ENCODE measurements at places on chromosomes 6 and 20.

GRCh38 chr6:134343066-134343465, 25.2 kb upstream of the SGK1 start:
- no peak for DNase-seq

DNA sequence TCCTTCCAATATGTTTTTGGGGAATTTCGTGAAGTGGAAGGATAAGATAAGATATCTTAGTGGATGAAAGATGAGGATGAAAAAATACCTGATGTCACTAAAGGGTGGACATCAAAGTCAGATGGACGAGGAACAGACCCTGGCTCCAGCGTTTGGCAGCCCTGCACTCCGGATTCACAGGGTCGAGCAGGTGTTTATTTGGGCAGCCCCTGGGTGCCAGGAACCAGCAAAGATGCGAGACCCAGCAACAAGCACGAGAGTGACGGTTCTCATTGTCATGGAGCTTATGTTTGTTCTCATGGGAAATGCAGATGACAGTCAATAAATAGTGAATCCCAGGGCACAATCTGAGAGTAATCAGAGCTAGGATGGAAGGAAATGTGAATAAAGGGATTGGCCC, 131.1 kb downstream of the PHACTR3 start:
- DNase-seq, result no peak

DNA sequence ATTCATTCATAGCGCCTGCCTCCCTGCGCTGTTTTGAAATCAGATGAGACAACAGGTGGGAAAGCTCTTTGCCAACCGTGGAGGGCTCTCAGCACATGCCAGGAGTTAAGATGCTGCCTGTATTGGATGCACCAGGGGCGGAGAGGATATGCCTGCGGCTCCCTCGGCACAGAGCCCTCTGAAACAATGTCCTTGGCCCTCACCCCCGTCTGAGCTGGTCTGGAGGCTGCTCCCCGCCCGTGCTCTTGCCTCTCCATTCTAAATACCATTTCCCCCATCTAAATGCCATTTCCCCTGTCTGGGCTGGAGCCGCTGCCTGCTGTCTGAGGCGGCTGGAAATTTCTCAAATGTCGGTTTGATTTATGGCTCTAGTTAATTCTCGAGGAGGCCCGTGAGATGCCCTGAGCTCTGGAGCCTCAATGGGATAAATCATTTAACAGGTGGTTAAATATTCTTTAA, 50.8 kb upstream of the MLN start:
- DNase-seq, result peak; percentile 24

DNA sequence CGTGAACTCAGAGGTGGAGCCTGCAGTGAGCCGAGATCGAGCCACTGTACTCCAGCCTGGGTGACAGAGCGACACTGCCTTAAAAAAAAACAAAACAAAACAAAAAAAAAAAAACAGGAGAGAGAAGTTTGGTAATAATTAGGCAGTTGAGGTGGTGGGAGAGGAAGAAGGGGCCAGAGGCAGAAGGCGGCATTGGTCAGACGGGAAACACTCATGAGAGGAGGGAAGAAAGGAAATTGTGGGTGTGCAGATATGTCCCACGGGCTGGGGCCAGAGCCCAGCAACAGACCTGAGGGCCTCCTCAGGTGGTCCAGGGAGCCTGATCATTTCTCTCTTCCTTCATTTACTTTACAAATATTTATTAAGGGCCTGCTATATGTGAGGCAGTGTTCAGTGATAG, 20.0 kb downstream of the SULF2 start:
- no peak for DNase-seq

DNA sequence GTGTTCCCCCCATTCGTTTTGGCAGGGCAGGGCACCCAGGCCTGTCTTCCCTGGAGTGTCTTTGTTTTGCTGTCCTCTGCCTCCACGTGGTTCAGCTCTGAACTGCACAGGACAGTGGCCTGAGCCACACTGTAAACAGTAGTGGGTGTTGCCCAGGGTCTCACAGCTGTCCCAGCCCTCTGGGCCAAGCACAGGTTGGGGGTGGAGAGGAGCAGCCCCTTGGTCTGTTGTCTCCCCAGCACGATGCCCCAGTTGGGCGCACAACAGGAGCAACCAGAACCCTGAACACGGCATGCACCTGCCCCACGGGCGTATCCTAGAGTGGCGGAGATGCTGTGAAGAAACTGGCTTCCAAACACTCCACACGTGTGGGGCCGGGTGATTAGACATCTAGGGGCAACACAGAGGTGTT, 14.4 kb downstream of the CCDC167 start:
- DNase-seq, result no peak

DNA sequence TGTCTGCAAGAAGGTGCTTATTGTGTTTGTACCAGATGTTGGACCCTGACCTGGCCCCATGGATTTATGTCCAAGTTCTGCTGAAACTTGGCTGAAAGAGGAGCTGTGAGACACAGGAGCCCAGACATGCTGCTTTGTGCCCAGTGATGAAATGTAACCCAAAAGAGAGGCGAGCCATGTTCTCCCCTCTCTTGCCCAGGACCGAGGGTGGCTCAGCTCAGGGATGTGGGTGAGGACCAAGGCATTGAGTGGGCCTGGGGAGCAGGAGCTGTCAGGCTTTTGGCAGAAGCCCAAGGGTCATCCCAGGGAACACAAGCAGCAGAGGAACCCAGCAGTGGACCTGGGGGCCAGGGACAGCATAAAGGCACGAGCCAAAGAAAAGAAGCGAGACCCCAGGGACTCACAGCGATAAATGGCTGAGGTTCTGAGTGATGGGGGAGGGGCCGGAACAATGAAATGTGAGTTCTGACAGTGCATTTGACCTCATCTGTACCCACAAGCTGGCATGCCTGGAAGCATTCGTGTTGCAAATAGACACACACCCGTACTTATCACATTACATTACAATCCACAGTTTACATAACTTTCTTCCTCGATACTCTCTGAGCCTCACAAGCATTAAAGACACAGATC, 363.4 kb upstream of the JARID2 start:
- DNase-seq, result no peak

DNA sequence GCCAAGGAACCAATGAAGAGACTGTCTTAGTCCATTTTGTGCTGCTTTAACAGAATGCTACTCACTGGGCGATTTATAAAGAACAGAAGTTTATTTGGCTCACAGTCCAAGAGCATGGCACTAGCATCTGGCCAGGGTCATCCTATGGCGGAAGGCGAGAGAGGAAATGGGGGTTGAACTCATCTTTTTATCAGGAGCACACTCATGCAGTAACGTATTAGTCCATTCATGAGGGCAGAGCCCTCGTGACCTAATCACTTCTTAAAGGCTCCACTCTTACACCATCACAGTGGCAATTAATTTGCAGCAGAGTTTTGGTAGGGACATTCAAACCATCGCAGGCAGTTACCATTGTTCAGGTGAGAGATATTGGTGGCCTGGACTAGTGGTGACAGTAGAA, 8.5 kb downstream of the ARFGEF2 start:
- DNase-seq, result no peak

DNA sequence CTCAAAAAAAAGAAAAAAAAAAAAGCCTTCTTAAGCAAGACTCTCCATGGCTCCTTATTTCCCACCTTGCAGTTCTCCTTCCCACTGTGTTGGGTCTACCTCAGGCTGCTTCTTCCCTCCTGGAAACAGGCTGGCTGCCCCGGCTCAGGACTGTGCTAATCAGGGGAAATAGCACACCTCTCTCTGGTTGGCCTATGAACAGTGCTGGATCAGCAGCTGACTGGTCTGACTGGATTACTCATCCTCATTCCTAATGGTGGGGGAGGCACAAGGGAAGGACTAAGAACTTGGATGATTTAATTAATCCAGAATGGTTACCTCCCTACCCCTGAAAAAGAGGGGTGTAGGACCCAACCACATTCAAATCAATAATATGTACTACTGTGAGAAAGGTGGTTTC, 3.9 kb upstream of the SRSF3 start:
- no peak for DNase-seq

DNA sequence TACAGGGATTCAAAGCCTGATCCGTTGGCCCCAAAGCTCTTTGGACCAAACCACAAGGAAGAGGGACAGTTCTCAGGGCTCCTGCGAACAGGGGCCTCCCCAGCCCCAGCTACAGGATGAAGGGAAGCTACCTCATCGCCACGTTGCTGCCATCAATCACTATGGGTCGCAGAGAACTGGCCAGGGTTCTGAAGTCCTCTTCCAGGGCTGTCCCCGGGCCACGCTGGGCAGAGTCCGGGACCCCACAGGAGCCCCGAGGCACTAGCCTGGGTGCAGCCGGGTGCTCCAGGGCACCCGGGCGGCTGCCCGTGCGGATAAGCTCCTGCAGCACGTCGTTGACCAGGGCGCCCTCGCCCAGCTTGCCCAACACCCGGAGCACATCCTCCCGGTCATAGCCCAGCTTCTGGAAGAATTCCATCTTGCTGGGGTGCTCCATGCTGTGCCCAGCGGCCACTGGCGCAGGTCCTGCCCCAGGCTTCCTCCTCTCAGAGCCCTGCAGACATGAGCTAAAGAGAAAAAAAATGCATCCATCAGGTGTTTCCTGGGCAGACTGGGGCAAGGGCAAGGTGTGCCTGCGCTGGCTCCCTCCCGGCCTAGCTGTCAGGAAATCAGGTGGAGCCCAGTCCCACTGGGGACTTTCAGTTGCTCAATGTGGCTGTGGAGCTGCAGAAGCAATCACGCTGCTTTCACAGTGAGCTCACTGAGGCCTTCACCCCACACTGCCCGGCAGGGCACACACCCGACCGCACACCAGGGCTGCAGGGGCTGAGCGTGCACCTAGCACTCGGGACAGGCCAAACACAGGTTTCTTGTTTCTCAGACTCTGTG, 10.5 kb downstream of the ZC3H12D start:
- DNase-seq, result no peak

GRCh38 chr6:113691260-113691656, 165.9 kb upstream of the MARCKS start:
- DNase-seq, result no peak

GRCh38 chr6:52925919-52926792, 16.7 kb upstream of the GSTA3 start:
- no peak for DNase-seq

- no peak for DNase-seq
Observed at GRCh38 chr6:109052018-109052651, 42.5 kb downstream of the SESN1 start.

DNA sequence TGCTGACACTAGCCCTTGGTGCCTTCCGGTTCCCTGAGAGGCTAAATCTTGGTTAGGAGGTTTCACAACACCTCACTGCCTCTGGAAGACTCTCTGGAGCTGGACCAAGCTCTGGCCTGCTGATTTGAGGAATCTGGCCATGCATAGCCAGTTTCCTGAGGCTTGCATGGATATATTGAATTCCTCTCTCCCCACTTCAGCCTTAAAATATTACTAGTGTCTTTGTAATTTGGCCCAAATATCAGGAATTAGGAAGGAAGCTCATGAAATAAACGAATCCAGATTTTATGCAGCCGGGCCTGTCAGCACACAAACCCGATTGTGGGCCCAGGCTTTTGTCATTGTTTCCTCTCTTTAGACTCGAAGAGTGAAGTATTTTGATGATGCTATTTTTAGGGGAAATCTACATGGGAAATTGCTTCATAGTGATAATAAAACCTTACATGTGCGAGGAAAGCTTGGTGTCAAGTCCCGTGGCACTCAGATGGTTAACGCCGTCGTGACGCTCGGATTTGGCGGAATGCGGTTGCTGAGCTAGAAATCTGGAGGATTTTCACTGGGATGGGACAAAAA, 144.4 kb downstream of the PHACTR3 start:
- DNase-seq, result no peak

DNA sequence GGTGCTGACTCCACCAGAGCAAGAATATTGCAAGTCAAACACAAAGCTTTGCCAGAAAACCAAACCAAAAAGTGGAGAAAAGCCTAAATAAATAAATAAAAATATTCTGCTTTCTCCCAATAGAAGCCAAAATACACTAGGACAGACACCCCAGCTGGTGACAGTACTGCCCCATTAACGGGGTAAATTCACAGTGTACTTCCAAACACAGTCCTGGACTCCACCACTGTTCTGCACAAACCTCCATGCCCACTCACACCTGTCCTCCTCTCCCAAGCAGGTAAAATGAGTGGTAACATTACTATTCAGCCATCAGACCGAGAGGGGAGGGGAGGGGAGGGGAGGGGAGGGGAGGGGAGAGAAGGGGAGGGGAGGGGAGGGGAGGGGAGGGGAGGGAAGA, 70.7 kb downstream of the RALGAPA2 start:
- DNase-seq, result no peak

DNA sequence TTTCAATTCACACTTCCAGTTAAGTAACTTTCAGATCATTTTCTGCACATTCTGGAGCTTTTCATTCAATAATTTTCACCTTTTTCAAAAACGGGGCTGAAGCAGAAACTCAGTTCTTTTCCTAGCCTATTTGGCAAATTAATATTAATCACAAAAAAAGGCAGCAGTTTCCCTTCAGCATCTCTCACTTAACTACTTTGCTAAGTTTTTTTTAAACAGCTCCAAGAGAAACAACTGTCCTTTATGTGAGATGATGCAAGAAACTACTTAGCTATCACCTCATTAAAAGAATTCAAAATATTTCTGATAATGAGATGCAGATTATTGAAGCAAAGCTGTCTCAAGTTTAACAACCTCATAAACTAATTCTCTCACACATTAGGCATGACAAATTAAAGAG, 11.8 kb downstream of the CASS4 start:
- no peak for DNase-seq

GRCh38 chr20:36447101-36447500, 94.2 kb upstream of the MYL9 start:
- no peak for DNase-seq

GRCh38 chr6:145887969-145888368, 73.4 kb upstream of the FBXO30 start:
- no peak for DNase-seq

- DNase-seq, result no peak
Observed at GRCh38 chr6:51028276-51028675, 209.6 kb downstream of the TFAP2B start.

Measured in NCI-H2081 (cell line).